Gastroesophageal sphincter (tissue), 4 donors: ENCODE measurements at places on chromosomes 13 and 19.

- peak; percentile 50 for ATAC-seq
These were observed 42.5 kb upstream of the SCEL start for GRCh38 chr13:77492982-77493381.

- no peak for ATAC-seq
These were observed 8.2 kb upstream of the ZNF77 start for GRCh38 chr19:2952953-2953481.

DNA sequence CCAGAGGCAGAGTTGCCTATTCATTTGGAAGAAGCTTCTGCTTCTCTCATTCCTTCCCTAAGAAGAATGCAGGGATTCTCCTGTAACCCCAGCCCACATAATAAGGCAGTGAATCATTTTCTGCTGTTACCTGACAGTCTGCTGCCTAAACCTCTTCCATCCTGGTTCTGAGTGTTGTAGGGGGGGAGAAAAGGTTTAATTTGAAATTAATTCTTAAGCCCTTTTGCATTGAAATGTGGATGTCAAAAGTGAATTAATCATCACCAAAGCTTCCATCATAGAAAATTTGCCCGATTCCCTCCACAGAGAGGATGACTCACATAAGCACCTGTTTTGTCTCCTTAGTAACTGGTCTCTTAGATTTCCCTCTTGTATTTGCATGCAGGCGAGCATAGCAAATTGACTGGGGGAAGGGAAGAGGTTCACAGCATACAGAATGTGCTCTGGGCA lies 146.7 kb upstream of the FNDC3A start:
- ATAC-seq, result no peak

DNA sequence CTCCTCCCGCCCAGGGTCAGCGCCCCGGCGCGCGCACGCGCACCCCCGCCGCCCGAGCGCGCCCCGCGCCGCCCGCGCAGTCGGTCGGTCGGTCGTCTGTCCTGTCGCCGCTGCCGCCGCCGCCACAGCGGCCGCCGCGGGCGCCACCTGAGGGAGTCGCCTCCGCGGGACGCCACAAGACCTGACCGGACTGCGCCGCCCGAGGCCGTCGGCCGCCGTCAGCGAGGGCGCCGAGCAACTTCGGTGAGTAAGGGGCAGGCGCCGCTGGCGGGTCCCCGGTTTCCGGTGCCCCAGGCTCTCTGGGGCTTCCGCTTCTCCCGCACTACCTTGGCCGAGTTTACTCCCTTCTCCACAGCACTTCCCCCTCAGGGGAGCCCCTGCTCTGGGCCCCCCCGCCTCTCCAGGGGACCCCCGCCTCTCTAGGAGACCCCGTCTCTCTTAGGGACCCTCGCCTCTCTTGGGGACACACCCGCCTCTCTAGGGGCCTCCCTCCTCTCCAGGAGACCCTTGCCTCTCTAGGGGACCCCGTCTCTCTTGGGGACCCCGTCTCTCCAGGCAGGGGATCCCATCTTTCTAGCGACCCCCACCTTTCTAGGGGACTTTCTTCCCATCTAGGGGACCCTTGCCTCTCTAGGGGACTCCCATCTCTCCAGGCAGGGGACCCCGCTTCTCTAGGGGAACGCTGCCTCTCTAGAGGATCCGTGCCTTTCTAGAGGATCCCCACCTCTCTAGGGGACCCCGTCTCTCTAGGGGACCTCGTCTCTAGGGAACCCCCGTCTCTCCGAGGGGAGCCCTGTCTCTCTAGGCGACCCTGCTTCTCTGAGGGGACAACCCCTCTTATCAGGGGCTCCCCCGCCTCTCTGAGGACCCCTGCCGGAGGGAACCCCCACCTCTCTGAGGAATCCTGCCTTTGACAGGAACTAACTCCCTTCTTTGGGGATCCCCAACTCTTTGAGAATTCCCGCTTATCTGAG lies 19.3 kb upstream of the GATAD2A start:
- ATAC-seq, result no peak

- no peak for ATAC-seq
These were observed 10.5 kb upstream of the SLC7A1 start for GRCh38 chr13:29605860-29606526.

GRCh38 chr13:102905905-102906771 lies 60.3 kb downstream of the ERCC5 start:
- no peak for ATAC-seq

GRCh38 chr19:35618857-35619256 lies 6.3 kb downstream of the HAUS5 start:
- ATAC-seq, result no peak

DNA sequence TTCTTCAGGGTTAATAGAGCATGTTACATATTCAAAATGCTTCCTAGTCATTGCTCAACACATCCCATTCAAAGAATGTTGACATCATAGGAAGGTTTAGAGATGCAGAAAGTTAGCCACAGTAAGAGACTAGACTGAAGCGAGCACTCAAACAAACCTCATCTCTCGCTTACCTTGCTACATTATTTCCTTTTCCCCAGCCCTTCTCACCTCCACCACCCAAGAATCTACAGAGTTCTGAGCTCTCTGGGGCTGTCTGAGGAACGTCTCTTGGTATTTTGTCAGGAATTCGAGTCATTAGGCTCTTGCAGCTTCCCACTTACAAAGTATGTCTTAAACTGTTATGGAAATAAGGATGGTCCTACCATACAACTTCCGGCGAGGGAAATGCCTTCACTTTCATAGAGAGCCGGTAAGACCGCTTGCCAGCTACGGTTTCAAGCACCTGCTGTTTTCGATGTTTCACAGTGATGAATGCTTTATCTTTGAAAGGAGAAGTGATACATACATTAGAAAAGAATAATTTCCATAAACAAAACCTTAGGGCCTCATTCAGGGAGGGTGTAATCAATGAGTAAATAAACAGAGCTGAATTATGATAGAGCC lies 65.1 kb downstream of the FLT1 start:
- ATAC-seq, result no peak

DNA sequence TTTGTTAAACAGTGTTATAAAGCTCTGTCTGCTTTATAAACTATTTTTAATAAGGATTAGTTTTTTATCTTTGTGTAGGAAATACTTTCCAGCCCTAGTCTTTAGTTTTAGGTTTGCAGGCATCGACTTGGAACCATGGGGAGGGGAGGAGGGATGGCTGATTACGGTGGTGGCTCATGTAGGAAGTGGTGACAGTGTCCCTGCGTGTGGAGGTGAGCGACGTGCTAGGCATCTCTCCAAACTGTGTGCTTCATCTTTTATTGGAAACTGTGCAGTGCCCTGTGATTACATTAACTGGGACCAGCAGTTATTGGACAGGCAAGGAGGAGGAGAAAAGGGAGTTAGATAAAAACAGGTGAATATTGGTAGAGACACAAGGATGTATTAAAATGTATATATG lies 203.8 kb downstream of the ATP8A2 start:
- ATAC-seq, result no peak

DNA sequence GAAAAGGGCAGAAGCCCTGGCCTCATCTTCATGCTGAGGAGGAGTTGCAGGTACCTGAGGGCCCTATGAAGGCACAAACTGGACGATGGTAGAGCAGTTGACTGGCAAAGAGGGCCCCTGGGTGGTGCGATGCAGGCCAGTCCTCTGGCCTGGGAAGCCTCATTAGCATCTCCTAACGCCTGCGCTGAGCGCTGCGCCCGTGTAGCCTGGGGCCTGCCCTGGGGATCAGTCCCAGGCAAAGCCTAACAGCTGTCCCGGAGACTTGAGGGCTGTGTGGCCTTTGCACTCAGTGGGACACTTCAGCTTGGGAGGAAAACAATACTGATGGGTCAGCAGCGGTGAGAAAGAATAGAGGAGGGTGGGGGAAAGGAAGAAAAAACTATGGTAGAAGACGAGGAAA lies 187.7 kb downstream of the RAP2A start:
- ATAC-seq, result no peak

DNA sequence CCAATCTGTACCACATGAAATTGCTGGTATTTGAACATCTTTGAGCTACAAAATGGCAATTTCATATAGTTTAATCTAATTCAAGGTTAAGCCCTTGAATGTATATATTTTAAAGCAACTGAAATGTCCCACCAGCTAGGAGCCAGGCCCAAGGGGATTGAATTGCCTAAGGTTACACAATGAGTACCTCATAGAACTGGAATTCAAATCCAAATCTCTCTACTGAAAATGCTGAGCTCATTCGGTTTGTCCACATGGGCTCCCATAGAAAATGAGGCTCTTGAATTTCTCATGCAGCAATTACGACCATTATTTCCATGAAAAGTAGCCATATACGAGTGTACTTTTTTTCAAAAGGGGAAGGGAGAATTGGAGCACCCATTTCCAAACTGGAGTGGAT lies 31.5 kb upstream of the FNDC3A start:
- no peak for ATAC-seq

GRCh38 chr13:76750126-76750525 lies 136.1 kb downstream of the KCTD12 start:
- no peak for ATAC-seq

DNA sequence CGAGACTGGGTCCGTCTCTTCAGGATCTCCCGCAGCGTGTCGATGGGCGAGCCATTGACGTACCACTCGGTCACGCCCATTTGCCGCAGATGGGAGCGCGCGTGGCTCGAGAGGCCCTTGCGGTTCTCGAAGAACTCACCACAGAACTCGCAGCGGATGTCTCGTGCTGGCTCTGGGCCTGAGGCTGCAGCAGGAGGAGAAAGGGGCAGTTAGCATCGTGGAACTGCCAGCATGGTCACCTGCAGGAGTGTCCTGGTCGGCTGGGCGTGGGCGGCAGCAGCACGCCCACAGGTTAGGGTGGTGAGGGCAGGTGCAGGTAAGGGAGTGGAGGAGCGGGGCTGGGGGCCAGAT lies 8.5 kb upstream of the AKAP8L start:
- no peak for ATAC-seq

DNA sequence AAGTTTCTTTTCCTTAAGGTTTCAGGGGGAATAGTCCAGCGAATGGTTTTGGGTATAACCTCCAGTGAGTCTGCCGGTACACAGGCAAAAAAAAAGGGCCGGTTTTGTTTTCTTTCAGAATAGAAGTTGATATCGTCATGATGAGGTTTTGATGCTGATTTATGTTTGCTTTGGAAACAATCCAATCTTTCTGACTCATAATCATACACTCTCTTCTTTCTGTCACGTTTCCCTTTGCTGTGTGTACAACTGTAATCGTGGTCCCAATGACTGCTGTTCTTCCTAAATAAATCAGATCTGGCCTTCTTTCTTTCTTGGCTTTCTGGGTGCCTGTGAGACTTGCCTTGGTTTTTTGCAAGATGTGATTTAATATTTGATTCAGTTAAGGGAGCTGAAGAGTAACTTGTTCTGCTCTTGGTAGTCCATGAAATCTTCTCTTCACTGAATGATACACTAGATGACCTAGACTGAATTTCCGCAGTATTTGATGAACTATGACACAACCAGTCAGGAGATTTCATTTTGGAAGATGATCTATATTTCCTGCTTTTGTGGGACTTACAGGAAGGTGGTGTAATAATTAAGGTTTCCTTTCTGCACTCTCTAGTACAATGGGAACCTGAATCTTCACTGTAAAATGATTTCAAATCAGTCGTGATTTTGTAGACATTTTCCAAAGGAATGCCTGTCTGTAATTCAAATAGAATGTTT lies 34.9 kb upstream of the METTL21C start:
- peak; percentile 39 for ATAC-seq

DNA sequence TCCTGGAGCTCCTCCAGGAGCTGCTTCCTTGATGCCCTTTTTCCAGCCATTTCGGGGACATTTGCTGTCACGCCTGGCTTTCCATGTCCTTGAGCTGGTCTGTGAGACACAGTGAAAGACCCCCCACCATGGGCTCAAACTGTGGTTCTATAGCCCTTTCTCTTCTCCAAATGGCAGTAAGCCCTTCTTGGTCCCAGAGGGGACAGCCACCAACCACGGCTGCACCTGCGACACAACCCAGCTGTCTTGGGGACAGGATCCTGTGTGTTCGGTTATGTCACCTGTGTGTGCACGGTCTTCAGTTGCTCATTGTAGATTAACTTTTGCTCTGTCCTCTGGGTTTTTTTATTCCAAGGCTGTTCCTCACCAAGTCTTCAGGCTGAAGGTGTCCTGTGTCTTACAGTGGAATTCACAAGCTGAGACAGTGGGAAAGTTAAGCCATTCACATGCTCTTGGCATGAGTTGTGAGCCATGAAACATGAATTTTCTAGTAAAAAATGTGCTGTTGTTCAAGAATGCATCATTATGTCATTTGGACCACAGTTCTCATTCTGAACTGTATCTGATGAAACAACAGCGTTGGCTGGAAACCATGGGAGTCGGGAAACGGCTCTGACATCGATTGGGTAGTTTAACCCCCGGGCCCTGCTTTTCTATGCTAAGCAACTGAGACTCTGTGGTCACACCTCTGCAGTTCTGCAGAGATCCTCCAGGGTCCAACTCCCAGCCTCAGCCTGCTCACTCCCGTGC lies 129.5 kb upstream of the MCF2L start:
- peak; percentile 59 for ATAC-seq

GRCh38 chr13:20159646-20160305 lies 1.1 kb downstream of the GJA3 start:
- ATAC-seq, result no peak

GRCh38 chr13:91313103-91313502 lies 34.4 kb upstream of the MIR17HG start:
- peak; percentile 58 for ATAC-seq

DNA sequence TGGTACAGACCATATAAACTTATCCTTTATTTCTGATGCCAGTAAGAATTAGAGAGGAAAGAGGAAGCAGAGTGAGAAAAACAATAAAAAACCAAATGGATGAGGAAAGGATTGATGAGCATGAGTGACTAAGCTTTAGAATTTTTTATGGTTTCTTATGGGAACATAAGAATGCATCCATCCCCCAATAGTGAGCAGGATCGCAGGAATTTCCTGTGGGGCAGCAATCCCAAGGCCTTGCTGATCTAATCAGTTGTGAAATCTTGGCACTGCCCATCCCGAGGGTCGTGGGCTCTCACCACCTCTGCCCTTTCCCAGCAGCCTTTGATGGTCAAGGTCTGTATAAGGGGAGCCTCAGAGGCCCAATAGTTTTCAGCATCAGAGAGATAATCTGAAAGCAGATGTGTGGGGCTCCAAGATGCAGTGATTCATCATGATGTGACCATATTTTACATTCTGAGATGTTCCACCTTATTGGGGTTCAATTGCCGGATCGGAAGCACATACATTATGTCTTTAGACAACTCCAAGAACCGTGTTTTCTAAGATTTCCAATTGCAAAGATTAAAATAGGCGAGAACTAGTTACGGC lies 222.1 kb downstream of the DNAJC15 start:
- no peak for ATAC-seq

DNA sequence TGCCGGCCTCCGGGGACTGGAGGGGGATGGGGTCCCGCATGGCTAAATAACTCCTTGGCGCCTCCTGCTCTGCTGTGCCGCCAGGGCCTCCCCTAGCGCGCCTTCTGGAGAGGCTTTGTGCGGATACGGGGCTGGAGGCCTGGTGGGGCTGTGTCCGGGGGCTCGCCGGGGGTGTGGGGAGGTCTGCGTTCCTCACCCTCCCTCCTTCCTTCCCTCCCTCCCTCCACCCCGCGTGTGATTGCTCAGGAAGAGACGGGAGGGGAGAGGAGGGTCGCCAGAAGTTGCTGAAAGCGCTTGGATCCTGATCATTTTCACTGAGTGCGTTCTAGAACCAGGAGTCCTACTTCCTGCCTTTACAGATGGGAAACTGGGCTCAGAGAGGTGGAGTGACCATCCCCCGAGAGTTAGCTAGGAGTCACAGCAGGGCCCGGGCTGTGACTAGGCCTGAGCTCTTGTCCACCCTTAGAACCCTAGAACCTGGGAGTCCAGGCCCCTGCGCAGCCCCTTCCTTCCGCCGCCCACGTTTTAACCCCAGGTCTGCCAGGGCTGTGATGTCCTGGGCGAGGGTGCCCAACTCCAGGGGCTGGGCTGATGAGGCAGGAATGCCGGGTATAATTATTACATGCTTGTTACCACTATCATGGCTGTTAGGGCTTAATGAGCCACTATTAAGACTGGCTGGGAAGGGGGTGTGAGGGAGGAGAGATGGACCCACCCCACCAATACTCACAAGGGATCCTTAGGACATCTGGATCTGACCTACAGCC lies 782 bp upstream of the JUND start:
- no peak for ATAC-seq
